ENCODE measurements at places on chromosomes 6 and 20. TPM values are rescaled to one million over a fixed set of nuclear protein-coding genes. Genes with fewer than 3 reads are reported as not detected.

DNA sequence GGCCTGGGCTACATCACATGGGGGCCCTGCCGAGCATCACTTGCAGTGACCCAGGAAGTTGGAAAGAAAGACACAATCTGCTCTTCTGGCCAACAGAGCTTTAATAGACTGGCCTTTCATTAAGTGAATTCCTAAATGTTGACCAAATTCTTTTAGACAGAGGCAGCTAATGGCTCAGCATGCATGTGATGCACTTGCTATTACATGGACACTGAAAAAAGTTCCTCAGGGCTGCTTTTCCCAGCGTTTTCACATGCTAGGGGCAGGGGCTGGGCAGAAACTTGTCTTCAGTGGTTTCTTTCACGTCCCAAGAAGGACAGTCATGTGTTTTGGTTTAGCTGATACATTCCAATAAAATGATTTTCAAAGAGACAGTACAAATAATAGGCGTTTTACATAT is 651.0 kb upstream of the SLC35B3 start:
- H3K4me3 ChIP-seq, result no peak overlapping the region
- H3K4me1 ChIP-seq, result no peaks in the 10 kb centered on the region
- H3K36me3 ChIP-seq, result no peaks in the 10 kb centered on the region
- H3K27ac ChIP-seq, result no peak overlapping the region
- no peak for DNase-seq

DNA sequence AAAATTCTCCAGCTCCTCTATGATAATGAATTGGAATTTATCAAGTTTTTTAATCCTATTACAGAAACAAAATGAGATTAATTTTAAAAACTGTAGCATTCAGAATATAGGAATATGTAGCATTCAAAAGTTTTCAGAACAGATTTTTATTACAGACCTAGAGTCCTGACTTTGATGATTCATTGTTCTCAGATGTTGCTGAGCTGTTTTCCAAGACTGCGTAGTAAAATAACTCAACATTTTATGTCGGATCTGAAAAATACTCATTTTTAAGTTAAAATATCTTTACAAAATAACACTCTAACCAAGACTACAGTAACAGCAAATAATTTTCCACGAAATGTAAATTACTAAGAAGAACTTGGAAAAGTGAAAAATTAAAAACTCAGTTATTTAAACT is 67.1 kb downstream of the SYCP2 start:
- DNase-seq, result no peak
- H3K27me3 ChIP-seq, result no peaks in the 10 kb centered on the region
- H3K4me3 ChIP-seq, result no peak overlapping the region
- H3K36me3 ChIP-seq, result peaks cover 5% of the 10 kb centered on the region
- no peak overlapping the region for H3K27ac ChIP-seq

Gene SLC17A1
- not detected for total RNA-seq

Gene AVP
- total RNA-seq, result not detected

Gene GRM1
- not detected for total RNA-seq

Gene VTA1
- total RNA-seq, result 31.7 TPM
